ENCODE measurements at places on chromosomes 11 and 22.

GRCh38 chr22:49767355-49768062 is 60.2 kb downstream of the BRD1 start:
- peak; percentile 24 for DNase-seq

GRCh38 chr11:46127150-46127638 is 5.9 kb upstream of the PHF21A start:
- no peak for DNase-seq

GRCh38 chr22:27895600-27895999 is 23.5 kb downstream of the PITPNB start:
- no peak for DNase-seq

DNA sequence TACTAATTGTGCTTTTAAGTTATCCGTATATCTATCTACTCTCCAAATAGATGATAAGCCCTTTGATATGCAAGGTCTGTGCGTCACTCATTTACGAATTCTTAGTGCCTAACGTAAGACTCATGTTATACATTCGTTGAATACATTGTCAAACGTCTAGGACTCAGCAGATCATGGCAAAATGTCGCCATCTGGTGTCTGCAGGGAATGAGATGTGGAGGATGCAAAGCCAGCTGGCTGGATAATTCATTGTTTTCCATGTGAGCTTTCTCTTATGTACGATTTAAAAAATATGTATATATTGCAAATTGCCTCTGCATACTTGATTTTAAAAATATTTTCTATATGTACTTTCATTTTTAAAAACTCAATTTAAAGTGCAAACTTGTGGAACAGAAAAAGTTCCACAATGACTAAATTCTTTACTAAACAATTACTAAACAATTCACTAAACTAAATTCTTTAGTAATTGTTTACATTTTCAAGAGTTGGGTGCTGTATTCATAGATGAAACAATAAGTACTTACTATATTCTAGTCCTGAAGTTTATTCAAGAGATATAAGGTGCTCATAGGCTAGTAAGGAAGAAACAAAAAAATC is 33.8 kb downstream of the ZNF202 start:
- DNase-seq, result no peak

- no peak for DNase-seq
Measured at GRCh38 chr11:91742155-91742554, 482.5 kb upstream of the FAT3 start.

- no peak for DNase-seq
Measured at GRCh38 chr11:128508770-128509510, 78.4 kb downstream of the ETS1 start.

DNA sequence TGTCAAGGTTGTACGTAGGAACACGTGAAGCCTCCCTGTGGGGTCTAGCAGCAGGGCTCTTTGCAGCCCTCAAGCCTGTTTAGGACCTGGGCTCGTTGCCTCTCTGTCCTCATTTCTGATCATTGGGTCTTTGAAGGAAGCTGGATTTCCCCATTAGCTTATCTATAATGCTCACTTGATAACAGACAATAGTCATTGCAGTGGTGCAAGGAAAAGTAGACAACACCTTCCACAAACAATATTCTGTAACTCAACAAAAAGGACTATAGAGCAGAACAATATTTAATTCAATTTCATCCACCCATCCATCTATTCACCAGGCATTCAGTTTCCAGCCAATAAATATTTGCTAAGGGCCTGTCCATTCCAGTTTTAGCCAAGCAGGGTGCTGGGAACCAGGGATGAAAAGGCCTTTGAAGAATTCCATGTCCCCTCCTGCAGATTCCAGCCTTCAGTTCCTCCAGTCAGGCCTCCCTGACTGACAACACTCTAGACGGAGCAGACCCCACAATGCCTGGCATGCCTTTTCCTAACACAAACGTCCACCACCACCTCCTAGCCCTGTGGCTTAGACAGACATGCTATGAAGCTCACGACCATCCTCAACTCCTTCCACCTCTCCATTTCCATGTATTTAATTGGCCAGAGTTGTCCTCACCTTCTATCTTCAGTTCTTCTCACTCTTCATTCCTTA is 12.7 kb upstream of the POLD3 start:
- no peak for DNase-seq

GRCh38 chr11:27402450-27402849 is 39.4 kb upstream of the CCDC34 start:
- no peak for DNase-seq

DNA sequence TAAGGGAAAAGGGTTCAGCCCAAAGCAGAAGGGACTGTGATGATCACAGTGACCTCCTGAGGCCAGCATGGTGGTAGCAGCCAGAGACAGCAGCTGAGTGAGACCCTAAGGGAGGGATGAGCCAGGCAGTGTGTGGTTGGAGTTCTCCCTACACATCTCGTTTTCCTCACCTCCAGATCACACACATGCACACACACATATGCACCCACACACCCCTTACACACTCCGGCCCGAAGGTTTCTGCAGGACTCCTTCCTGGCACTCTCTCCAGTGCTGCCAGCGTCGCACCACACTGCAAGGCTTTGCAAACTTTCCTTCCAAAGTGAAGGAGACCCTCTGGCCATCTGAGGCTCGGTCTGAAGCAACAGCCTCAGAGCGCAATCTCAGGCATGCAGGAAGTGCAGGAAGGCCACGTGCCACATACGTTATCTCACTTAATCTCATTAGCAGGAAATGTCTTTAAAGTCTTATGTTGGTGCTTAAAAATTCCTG is 26.9 kb upstream of the TP53I11 start:
- no peak for DNase-seq

DNA sequence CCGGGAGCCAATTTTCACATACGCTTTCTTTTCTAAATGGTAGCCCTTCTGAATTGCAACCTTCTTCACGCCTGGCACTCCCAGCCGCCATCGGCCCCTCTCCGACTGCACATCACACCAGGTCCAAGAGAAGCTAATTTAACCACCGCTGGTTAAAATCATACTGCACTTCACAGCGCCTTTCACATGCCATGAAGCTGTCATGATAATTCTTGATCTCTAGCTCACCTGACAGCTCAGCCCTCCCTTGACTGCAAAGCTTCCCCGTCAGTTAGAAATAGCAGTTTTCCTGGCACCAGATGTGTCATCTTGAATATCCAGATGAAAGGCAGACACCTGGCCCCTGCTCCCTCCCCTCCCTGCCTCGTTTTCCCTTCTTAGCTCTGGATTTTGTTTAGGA is 101.4 kb downstream of the ARL14EP start:
- DNase-seq, result no peak

- no peak for DNase-seq
Measured at GRCh38 chr11:9754010-9754471, 90.2 kb downstream of the SWAP70 start.

DNA sequence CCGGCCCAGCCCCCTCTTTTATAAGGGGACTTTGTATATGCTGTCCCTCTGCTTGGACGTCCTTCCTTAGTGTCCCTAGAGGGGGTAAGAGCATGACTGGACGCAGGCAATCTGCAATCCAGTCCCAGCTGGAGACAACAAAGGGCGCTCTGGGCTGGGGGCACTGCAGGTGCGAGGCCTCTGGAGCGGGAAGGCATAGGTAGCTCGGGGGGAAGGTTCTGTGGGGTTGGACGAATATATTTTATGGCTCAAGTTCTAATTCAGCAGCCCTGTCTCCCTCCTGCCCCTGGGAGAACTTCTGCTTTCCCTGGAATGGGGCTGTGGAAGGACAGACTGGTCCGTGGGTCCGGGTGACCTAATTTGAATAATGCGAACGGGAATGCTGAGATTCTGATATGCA is 40.0 kb downstream of the KCNJ4 start:
- no peak for DNase-seq
